ENCODE measurements at places on chromosomes 1 and 21. TPM values are rescaled to one million over a fixed set of nuclear protein-coding genes. Genes with fewer than 3 reads are reported as not detected.

TDRD5 gene
- total RNA-seq: not detected

PSRC1 gene
- total RNA-seq: 32.7 TPM

GNL2 gene
- 58.1 TPM for total RNA-seq

KRTAP11-1 gene
- not detected for total RNA-seq

Measured in activated CD4-positive, alpha-beta T cell treated with anti-CD3 and anti-CD28 coated beads, Interleukin-2, amount 10 ng/mL, durations not matched to agents 7 days and 5 days (primary cell).